ENCODE measurements at places on chromosomes 7 and 10. TPM values are rescaled to one million over a fixed set of nuclear protein-coding genes. Genes with fewer than 3 reads are reported as not detected.
A peak's percentile ranks its signal among the peaks of the same experiment; 100 is the strongest.

DNA sequence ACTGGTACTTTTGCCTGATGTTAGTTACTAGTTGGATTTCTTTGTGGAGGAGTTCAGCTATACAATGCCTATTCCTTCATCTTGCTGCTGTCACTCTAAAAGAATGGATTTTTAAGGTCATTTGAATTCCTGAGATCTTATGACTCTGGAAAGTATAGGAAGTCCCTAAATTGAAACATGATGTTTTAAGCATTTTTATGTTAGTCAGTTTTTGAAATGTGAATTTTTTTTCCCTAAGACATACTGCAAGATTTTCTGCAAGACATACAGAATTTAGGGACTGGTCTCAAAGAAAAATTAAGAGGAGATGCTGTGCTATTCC lies 355.8 kb downstream of the SUGCT start:
- H3K4me3 ChIP-seq, result no peak overlapping the region
- H3K36me3 ChIP-seq, result no peaks in the 10 kb centered on the region
- DNase-seq, result no peak
- no peaks in the 10 kb centered on the region for H3K4me1 ChIP-seq
- no peaks in the 10 kb centered on the region for H3K27me3 ChIP-seq

DNA sequence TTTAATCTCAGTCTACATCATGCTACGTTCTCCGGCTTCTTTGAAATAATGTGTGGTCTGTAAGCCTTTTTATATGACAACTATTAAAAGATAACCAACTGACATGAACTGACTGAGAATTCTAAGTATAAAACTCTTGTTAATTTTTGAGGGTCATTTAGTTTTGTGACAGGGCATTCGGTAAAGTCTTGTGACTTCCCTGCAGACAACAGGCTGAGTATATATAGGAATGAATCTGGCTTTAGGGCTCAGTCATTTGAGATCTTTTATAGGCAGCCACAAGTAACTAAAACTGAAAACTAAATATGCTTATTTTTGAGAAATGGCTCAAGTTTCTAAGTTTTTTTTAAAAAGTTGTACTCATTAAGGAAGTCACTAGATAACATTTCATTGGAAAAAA lies 62.5 kb upstream of the SCIN start:
- H3K27ac ChIP-seq, result no peak overlapping the region
- H3K27me3 ChIP-seq, result no peaks in the 10 kb centered on the region
- H3K4me3 ChIP-seq, result no peak overlapping the region
- H3K4me1 ChIP-seq, result no peaks in the 10 kb centered on the region
- H3K36me3 ChIP-seq, result no peaks in the 10 kb centered on the region

The CRHR2 gene
- not detected for total RNA-seq

The CYP2C18 gene
- total RNA-seq, result 3.0 TPM

DNA sequence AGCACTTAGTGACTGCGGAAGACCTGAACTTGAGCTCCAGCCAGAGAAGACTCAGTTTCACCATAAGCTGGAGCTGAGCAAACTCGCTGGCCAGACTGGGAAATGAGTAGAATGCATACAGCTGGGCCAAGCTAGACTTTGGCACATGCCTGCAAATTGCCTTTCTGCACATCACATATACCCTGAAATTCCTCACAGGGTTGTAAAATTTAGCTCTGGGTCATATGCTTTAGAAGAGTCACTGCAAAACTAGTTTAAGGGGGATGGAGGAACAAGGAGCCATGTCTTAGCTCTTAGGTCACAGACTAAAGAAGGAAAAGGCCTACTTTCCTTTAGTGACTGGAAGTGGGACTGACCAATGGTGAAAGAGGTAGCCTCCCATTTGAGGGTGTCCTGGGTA lies 67.6 kb downstream of the PPP1R3C start:
- H3K36me3 ChIP-seq, result peaks cover 4% of the 10 kb centered on the region
- DNase-seq, result no peak
- no peaks in the 10 kb centered on the region for H3K4me1 ChIP-seq

The PSD gene
- total RNA-seq, result 11.7 TPM

The GBX1 gene
- not detected for total RNA-seq

DNA sequence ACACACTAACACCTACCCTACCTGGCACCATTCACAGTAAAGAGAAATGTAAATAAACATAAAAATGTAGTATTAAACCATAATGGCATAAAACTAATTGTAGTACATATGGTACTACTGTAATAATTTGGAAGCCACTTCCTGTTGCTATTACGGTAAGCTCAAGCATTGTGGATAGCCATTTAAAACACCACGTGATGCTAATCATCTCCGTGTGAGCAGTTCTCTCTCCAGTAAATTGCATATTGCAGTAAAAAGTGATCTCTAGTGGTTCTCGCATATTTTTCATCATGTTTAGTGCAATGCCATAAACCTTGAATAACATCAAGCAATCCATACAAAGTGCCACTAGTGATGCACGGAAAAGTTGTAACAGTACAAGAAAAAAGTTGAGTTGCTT lies 75.4 kb downstream of the CFTR start:
- H3K27ac ChIP-seq, result no peak overlapping the region
- no peak for DNase-seq
- no peak overlapping the region for H3K4me3 ChIP-seq
- H3K4me1 ChIP-seq, result no peaks in the 10 kb centered on the region
- H3K27me3 ChIP-seq, result no peaks in the 10 kb centered on the region

- H3K4me1 ChIP-seq, result no peaks in the 10 kb centered on the region
- peaks cover 45% of the 10 kb centered on the region for H3K27me3 ChIP-seq
- no peak for DNase-seq
- no peak overlapping the region for H3K4me3 ChIP-seq
Observed at GRCh38 chr7:96973986-96974385, 31.4 kb upstream of the DLX6 start.

GRCh38 chr7:129163875-129164544 lies 19.5 kb downstream of the TSPAN33 start:
- H3K27me3 ChIP-seq, result peaks cover 14% of the 10 kb centered on the region

GRCh38 chr7:76338298-76339084 lies 20.3 kb downstream of the YWHAG start:
- H3K4me1 ChIP-seq, result peaks cover 60% of the 10 kb centered on the region
- DNase-seq, result no peak
- H3K36me3 ChIP-seq, result peaks cover 26% of the 10 kb centered on the region
- peak overlapping the region; percentile 77 for H3K27ac ChIP-seq

- H3K36me3 ChIP-seq, result no peaks in the 10 kb centered on the region
- DNase-seq, result no peak
- no peaks in the 10 kb centered on the region for H3K4me1 ChIP-seq
- H3K27ac ChIP-seq, result no peak overlapping the region
- H3K4me3 ChIP-seq, result no peak overlapping the region
Observed at GRCh38 chr10:124003070-124003419, 90.4 kb downstream of the CHST15 start.

DNA sequence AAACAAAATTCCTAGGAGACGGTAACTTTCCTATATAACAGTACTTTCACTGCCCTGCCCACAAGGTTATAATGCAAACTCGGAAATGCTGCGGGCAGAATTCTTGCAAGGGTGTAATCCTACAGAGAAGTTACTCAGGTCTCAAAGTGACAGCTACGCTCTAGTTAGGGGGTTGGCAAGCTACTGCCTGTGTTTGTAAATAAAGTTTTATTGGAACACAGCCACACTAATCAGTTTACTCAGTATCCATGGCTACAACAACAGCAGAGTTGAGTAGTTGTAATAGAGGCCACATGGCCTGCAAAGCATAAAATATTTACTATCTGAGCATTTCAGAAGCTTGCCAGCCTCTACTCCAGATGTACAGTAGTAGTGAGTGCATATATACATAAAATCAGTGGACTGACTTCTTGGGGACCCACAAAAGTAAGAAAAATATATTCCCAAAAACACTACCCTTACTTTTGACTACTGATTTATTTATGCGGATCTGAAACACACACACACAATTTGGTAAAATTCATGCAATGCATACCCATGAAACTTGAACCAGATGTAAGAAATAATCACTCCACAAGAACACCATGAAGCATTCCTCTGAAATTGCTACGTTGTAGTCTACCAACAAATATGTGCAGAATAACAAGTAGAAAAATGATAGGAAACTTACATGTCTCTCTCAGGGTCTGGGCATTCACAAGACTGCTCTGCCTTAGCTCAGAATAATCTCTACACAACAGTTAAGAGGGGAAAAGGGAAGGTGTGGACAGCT lies 53.0 kb downstream of the SMURF1 start:
- DNase-seq, result no peak
- H3K4me3 ChIP-seq, result no peak overlapping the region
- H3K27ac ChIP-seq, result no peak overlapping the region
- H3K36me3 ChIP-seq, result no peaks in the 10 kb centered on the region

The INSYN2A gene
- total RNA-seq, result not detected

DNA sequence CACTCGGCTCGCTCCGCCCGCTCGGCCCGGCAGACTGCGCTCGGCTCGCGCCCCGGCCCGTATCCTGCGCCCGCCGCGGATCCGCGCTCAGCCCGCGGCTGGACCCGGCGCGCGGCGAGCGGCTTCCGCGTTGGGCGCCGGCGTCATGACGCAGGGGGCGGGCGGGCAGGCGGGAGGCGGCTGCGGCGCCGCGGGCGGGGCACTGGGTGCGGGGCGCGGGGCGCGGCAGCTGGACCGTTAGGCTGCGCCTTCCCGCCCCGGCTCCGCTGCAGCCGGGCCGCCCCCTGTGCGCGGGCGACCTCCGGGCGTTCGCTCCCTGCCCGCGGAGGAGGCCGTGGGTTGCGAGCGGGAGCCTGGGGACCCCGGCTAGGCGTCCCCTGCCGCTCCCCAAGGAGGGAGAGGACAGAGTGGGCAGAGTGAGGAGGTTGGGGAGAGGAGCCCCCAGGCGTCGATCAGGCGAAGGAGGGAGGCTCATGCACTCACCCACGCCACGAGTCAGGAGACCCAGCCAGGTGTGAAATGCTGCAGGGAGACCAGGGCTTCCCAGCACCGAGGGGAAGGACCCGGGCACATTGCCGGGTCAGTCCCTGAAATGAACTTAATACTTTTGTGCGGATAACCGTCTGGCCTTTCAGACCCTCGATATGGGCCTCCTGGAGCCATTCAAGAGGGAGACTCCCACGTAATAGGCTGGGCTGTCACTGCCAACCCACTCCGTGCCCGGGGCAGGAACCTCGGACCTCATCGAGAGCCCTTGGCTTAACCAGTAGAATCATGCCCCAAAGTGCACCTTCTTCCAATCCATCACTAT lies at the start of gene PIP4K2A:
Gene PIP4K2A (minus strand): TSS at position 100 of the 811 bp plus-strand sequence. CDS start 252 bp downstream, outside the sequence.
- H3K36me3 ChIP-seq, result peaks cover 2% of the 10 kb centered on the region
- peaks cover 31% of the 10 kb centered on the region for H3K4me1 ChIP-seq
- H3K4me3 ChIP-seq, result peak within 1 kb of the TSS; percentile 90
- DNase-seq, result peak; percentile 89

The MMD2 gene
- not detected for total RNA-seq

GRCh38 chr10:87632454-87632853 lies 27.2 kb upstream of the PAPSS2 start:
- no peak for DNase-seq
- H3K27me3 ChIP-seq, result no peaks in the 10 kb centered on the region
- peaks cover 20% of the 10 kb centered on the region for H3K4me1 ChIP-seq
- no peak overlapping the region for H3K4me3 ChIP-seq
- H3K36me3 ChIP-seq, result peaks cover 2% of the 10 kb centered on the region

DNA sequence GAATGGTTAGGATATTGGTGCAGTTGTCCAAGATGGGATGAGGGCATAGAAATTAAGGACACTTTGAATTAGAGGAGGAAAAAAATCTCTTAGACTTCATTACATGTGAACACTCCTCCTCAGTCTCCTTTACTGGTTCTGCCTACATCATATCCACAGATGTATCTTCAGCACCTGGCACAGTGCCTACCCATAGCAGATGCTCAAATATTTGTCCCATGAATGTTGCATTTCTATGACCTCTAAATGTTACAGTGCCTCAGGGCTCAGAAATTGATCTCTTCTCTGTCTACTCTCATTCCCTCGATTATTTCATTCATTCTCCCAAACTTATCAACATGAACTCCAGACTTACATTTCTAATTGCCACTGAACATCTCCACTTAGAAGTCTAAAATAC lies 17.1 kb downstream of the CNNM1 start:
- H3K36me3 ChIP-seq, result no peaks in the 10 kb centered on the region
- peaks cover 23% of the 10 kb centered on the region for H3K27me3 ChIP-seq
- H3K4me1 ChIP-seq, result no peaks in the 10 kb centered on the region
- H3K4me3 ChIP-seq, result no peak overlapping the region

The MPP7 gene
- total RNA-seq, result 16.3 TPM

The FAM25A gene
- not detected for total RNA-seq

- H3K4me1 ChIP-seq, result peaks cover 33% of the 10 kb centered on the region
- peaks cover 19% of the 10 kb centered on the region for H3K36me3 ChIP-seq
- no peak overlapping the region for H3K4me3 ChIP-seq
- no peak overlapping the region for H3K27ac ChIP-seq
- no peaks in the 10 kb centered on the region for H3K27me3 ChIP-seq
Observed at GRCh38 chr7:2786607-2787116, 57.4 kb downstream of the GNA12 start.

DNA sequence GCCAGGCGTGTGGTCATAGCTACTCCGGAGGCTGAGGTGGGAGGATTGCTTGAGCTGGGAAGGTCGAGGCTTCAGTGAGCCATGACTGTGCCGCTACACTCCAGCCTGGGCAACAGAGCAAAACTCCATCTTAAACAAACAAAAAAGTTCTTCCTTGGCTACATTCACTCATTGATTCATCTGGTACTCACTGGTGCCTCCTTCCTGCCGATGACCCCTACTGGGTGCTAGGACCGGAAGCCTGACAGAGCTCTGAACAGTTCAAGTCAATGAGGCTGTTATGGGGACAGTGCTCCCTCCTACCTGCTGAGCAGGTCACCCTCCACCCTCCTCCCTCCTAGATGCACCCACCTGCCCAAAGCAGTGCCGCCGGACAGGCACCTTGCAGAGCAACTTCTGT lies 4.9 kb downstream of the PCOLCE start:
- DNase-seq, result no peak
- H3K27me3 ChIP-seq, result no peaks in the 10 kb centered on the region
- no peaks in the 10 kb centered on the region for H3K36me3 ChIP-seq
- no peak overlapping the region for H3K27ac ChIP-seq
- H3K4me1 ChIP-seq, result peaks cover 25% of the 10 kb centered on the region

GRCh38 chr10:68559841-68560185 lies 324 bp upstream of the TET1 start:
- H3K4me3 ChIP-seq, result peak overlapping the region; percentile 92
- DNase-seq, result peak; percentile 23
- peaks cover 23% of the 10 kb centered on the region for H3K4me1 ChIP-seq
- peaks cover 3% of the 10 kb centered on the region for H3K36me3 ChIP-seq
- peaks cover 57% of the 10 kb centered on the region for H3K27me3 ChIP-seq

- DNase-seq, result no peak
- H3K27me3 ChIP-seq, result peaks cover 83% of the 10 kb centered on the region
- H3K27ac ChIP-seq, result no peak overlapping the region
- H3K4me3 ChIP-seq, result no peak overlapping the region
- H3K36me3 ChIP-seq, result no peaks in the 10 kb centered on the region
Observed at GRCh38 chr7:22572292-22572691, 72.3 kb upstream of the STEAP1B start.

Measured in activated T-cell treated with anti-CD3 and anti-CD28 coated beads, Interleukin-2, amount 50 U/mL, for 72 hours (primary cell).